ENCODE measurements at places on chromosomes 3 and 15.

DNA sequence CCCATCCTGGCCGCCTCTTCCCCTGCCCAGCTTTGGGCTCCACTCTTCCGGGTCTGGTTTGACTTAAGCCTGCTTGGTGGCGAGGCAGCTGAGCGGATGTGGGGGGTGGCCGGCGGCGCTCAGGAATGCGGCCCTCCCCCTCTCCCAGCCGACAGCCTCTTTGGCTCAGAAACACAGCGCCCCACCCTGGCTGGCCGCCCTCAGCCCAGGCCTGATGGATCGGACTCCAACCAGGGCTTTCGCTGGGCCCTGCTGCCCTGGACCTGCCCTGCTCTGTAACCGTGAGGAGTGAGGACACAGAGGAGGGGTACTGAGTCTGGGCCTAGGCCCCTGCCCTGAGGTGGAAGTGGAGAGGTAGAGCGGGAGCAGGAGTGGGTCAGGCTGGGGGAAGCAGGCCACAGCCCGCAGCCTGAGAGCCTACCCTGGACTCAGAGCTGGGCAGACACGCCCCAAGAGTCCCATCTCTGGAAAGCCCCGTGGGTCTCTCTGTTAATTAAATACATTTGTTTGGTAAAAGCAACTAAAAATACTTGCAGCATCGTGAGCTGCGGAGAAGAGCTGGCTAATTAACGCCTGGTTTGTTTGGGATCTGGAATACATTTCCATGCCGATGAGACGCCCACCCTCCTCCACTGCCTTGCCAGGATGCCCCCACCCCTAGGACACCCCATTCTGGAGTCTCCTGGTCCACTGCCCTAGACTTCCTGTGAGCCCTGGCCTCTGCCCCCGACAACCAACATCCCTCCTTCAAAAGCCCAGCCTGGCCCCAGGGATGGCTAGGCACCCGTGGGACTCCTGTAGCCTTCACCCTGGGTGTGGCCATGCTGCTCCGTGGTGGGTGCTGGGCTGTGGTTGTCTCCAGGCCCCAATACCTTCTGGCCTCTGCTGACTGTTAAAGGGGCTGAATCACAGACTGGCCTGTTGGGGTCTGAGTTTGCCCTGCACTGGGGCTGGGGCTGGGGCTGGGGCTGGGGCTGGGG, 19.6 kb downstream of the PLXNA1 start:
- DNase-seq, result no peak

DNA sequence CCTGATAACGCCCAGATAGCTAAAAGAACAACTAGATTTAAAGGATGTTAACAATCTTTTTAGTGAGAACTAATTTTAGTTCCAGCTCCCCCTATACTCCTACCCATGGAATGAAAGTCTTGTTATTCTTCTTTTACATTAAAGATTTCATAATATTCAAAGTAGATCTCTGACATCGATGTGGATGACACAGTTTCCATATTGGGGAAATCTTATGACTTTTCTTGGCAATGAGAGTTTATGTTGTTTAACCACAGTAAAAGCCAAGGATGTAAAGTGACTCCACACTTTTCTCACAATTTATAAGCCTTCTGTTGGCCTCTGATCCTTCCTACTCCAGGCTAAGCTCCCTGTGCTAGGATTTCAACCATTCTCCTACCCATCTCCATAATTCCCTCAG, 332.6 kb upstream of the KCNMB2 start:
- no peak for DNase-seq

DNA sequence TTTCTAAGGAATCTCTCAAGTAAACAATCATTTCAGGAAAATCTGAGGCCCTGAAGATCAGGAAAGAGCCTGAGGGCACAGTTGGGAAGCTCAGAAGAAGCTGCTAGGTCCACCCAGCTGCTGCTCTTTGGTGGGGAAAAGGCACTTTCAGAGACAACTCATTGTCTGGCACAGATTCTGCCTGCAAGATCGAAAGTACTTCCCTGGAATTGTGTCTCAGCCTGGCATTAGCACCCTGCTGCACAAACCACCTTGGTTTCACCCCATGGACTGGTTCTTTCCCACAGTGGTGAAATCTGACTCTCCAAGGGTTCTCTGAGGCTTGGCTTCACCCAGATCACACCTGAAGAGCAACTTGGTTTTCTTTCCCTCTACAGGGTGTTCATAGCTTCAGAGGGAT, 18.7 kb downstream of the THRB start:
- DNase-seq, result no peak

GRCh38 chr15:37824717-37825382, 109.6 kb upstream of the TMCO5A start:
- DNase-seq, result no peak

GRCh38 chr3:10875914-10876313, 59.9 kb downstream of the SLC6A11 start:
- no peak for DNase-seq

GRCh38 chr3:171845481-171846284, 2.5 kb downstream of the TMEM212 start:
- DNase-seq, result no peak

- no peak for DNase-seq
These were observed 93.5 kb downstream of the SERPINI1 start for GRCh38 chr3:167829071-167829470.

DNA sequence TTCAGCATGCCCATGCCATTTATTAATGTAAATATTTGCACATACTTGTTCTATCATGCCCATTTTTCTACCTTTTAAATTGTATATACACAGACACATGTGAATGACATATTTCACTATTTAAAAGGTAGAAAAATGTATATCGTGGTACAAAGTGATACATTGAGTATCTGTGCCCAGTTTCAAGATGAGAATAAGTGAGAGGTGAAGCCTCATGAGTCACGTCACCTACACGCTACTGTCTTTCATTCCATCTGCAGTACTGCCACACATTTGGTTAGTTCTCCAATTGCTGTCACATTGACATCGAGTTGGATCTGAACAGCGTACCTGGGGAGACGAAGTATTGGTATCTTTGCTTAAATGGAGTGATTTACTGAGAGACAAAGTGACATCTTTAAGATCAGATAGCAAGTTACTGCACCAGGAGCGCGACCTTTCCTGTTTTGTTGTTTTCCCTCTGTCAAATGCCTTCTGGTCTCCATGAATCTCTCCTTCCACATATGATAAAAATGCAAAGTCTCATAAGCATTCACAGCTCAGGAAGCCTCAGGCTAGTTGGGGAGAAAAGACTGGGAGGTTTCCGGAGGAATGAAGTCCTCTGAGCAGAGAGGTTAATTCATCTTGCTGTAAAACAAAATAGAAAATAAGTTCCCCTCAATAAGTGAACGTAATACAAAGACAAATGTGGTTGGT, 12.0 kb downstream of the GREM1 start:
- DNase-seq, result no peak

GRCh38 chr3:12121466-12121865, 37.2 kb downstream of the TIMP4 start:
- no peak for DNase-seq

DNA sequence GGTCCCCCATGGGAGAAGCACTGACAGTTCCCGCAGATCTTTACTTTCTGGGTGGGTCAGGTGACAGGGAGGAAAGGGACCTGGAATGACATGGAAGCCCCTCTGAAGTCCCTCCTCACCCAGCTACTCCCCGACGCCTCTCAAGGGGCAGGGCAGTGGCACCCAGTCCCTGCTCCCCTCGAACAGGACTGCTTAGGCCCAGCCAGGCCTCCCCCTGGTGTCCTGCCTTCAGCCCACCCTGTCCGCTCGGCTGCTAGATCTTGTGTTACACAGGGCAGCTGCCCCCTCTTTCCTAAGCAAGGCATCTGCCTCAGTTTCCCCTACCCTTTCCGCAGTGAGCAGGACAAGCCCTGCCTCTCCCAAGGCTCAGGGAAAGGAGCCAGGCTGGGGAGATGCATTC, 226.5 kb downstream of the XXYLT1 start:
- DNase-seq, result no peak

- DNase-seq, result no peak
These were observed 8.7 kb upstream of the ST6GAL1 start for GRCh38 chr3:186921578-186921977.

DNA sequence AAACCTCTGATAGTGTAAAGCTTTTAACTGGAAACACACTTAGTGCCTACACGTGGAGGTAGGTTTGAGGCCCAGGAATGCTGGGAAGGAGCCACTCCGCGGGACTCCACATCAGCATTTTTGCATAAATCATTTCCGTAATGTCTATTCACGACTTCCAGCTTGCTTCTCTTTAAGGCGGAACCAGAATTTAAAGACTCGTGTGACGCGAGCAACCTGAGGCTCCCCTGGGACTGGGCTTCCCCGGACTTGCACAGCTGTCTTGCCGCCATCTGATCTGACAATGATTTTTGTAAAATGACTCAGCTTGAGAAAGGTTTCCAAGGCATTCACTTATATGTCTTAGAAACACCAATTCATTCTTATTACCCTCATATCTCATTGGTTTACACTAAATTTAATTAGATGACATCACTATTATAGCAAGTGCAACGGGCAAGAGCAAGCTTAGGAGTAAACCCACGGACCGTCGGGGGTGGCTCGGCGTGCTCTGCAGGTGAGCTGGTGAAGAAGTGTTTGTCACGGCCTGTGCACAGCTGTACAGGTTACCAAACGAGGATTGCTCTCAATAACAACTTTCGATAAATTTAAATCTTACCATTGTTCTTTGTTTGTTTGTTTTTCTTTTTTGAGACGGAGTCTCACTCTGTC, 95.2 kb downstream of the CHSY1 start:
- no peak for DNase-seq

GRCh38 chr15:26132811-26133210, 269.7 kb upstream of the ATP10A start:
- DNase-seq, result no peak

GRCh38 chr3:64082411-64082810, 59.1 kb upstream of the PSMD6 start:
- no peak for DNase-seq

- peak; percentile 33 for DNase-seq
These were observed 4.4 kb upstream of the ATOSA start for GRCh38 chr15:52683580-52683979.

- peak; percentile 57 for DNase-seq
These were observed 38.2 kb downstream of the TGFBR2 start for GRCh38 chr3:30644615-30645014.

GRCh38 chr3:65851827-65852226, 186.9 kb downstream of the MAGI1 start:
- DNase-seq, result no peak

DNA sequence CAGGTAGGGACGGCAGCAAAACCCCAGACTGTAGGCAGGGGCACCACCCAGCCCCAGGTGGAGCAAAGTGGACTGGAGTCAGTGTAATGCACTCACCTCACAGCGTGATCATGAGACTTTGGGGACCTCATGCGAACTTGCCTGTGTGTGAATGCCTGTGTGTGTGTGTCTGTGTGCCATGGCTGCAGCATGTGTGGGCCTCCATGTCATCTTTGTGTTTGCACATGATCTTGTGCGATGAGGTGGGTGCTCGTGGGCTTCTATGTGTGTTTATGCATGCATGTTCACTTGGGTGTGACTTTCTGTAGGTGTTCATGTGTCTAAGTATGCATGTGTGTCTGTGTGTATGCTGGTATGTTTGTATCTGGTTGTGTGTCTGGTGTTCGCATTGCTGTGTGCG, 41.2 kb upstream of the ADPGK start:
- DNase-seq, result no peak

DNA sequence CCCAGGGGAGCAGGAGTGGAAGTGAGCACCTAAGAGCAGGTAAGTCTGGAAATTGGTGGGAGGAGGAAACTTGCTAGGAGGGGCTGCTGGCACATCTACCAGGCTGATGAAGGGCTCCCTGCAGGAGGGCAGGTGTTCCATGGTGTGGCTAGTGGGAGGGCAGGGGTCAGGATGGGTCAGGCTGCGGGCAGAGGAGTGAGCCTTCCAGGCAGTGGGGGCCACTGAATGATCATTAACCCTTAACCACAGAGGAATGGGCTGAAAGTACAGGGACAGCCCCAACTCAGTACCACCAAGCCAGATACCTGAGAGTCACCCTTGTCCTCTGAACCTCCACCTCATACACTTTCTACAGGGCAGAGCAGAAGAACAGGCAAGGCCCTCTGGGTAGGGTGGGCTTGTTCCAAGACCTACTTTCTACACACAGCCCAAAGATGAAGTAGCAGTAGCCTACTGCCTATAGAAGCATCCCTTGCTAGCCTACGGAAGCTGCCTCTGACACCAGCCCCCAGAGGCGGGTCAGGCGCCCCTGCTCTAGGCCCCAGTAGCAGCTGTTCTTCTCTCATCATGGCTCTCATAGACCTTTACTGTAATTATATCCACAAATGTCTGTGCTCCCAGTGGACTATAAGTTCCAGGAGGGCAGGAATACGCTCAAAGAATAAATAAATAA, 4.6 kb downstream of the RAB6B start:
- DNase-seq, result no peak

DNA sequence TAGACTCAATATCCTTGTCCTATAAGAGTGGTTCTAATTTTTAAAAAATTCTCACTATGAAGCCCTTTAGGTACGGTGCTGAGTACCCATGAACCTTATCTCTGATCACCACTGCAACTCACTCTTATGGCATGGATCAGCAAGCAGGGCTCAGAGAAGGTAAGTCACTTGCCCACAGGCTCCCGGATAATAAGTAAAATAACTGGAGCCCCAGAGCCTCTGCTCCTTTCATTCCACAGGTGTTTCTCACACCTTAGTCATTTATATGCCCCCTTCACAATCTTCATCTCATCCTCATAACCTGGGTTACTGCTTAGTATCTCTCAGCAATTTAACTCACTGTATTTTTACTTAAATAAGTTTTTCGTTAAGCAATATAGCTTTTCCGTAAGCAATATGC, 28.4 kb upstream of the AKAP13 start:
- DNase-seq, result no peak

DNA sequence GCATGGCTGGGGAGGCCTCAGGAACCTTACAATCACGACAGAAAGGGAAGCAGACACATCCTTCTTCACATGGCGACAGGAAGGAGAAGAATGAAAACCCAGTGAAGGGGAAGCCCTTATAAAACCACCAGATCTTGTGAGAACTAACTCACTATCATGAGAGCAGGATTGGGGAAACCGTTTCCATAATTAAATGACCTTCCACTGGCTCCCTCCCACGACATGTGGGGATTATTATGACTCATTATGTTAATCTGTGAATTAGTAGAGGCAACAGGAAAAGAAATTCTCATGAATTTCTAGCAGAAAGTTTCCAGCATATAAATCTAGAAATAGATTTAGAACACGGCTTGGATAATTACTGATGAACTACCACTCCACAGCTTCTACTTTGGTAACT, 937.3 kb downstream of the ROBO1 start:
- DNase-seq, result no peak

- no peak for DNase-seq
These were observed 125.8 kb upstream of the MRPS22 start for GRCh38 chr3:139218046-139218445.

- DNase-seq, result no peak
These were observed 264.6 kb downstream of the ZIC4 start for GRCh38 chr3:147141516-147142288.

- no peak for DNase-seq
These were observed 91.8 kb upstream of the ALDH1A3 start for GRCh38 chr15:100787567-100788417.

- no peak for DNase-seq
These were observed 129.0 kb upstream of the SLC7A14 start for GRCh38 chr3:170714562-170715535.

GRCh38 chr15:67708500-67708899, 116.8 kb upstream of the SKOR1 start:
- no peak for DNase-seq

- DNase-seq, result no peak
These were observed 123.4 kb upstream of the MEF2A start for GRCh38 chr15:99442252-99442897.

- DNase-seq, result no peak
These were observed 76.2 kb downstream of the IGF1R start for GRCh38 chr15:98724494-98724893.

GRCh38 chr3:48656061-48656840, 6.4 kb downstream of the CELSR3 start:
- peak; percentile 89 for DNase-seq

GRCh38 chr3:123949641-123950040, 11.4 kb downstream of the CCDC14 start:
- no peak for DNase-seq
